ENCODE measurements at places on chromosomes 6 and 20. TPM values are rescaled to one million over a fixed set of nuclear protein-coding genes. Genes with fewer than 3 reads are reported as not detected.

Gene BTN1A1
- total RNA-seq = not detected

Gene NRN1
- total RNA-seq = not detected

Gene SLC16A10
- not detected for total RNA-seq

Gene PPP1R16B
- under 0.01 TPM for total RNA-seq

Gene TFAP2B
- not detected for total RNA-seq

Gene MAP3K5
- 6.4 TPM for total RNA-seq

Gene TMEM74B
- total RNA-seq = not detected

Gene PARD6B
- 19.6 TPM for total RNA-seq

Gene HLA-DPB1
- total RNA-seq = 57.7 TPM

Gene HNF4A
- total RNA-seq = not detected

Gene PRSS16
- 10.2 TPM for total RNA-seq

Gene DCDC2
- not detected for total RNA-seq

Gene OPRL1
- 1.3 TPM for total RNA-seq

Gene CHRNA4
- not detected for total RNA-seq

Gene CDSN
- total RNA-seq = 69.1 TPM

Gene MAP7
- total RNA-seq = 15.3 TPM

Gene CST2
- total RNA-seq = not detected

Gene FNDC11
- 0.79 TPM for total RNA-seq

Gene LGSN
- total RNA-seq = not detected

Gene HLA-DRB5
- not detected for total RNA-seq

Gene CST7
- not detected for total RNA-seq

Gene ALDH5A1
- total RNA-seq = 1.3 TPM

Gene OOEP
- not detected for total RNA-seq

Gene NKX2-2
- total RNA-seq = not detected

Gene TMEM244
- not detected for total RNA-seq

Gene ENPP3
- 0.11 TPM for total RNA-seq

Gene BCAS1
- 0.11 TPM for total RNA-seq

Gene GTSF1L
- total RNA-seq = not detected

Gene MAPK13
- total RNA-seq = 0.43 TPM

Gene HCRTR2
- total RNA-seq = 0.39 TPM

Gene KHDRBS2
- not detected for total RNA-seq

Gene SLC17A3
- not detected for total RNA-seq

Gene NHLRC1
- 3.9 TPM for total RNA-seq

Gene CRISP2
- total RNA-seq = not detected

Gene IP6K3
- total RNA-seq = 2.4 TPM

Gene AARS2
- 15.3 TPM for total RNA-seq

Gene TFAP2A
- 24.3 TPM for total RNA-seq

Gene DLK2
- 11.0 TPM for total RNA-seq

Gene TRIM40
- not detected for total RNA-seq

Gene SLPI
- not detected for total RNA-seq

Gene RFX6
- not detected for total RNA-seq

Gene WFDC5
- not detected for total RNA-seq

Gene C4B
- 6.3 TPM for total RNA-seq

Gene FOXF2
- not detected for total RNA-seq

Gene MTG2
- total RNA-seq = 20.8 TPM

Gene CTAGE9
- total RNA-seq = 0.11 TPM

Gene DEFB112
- total RNA-seq = not detected

Gene C6orf132
- 19.8 TPM for total RNA-seq

Gene ARMC12
- 0.65 TPM for total RNA-seq

Gene LST1
- total RNA-seq = not detected

Gene EYA4
- 0.79 TPM for total RNA-seq

Gene HSPA12B
- 0.22 TPM for total RNA-seq

Gene SYTL3
- total RNA-seq = 13.2 TPM

Gene NCOA6
- total RNA-seq = 9.4 TPM

Data from placental epithelial cell (primary cell).